Endodermal cell (in vitro differentiated cells): ENCODE measurements at places on chromosomes 7 and 10. TPM values are rescaled to one million over a fixed set of nuclear protein-coding genes. Genes with fewer than 3 reads are reported as not detected.
A peak's percentile ranks its signal among the peaks of the same experiment; 100 is the strongest.

DNA sequence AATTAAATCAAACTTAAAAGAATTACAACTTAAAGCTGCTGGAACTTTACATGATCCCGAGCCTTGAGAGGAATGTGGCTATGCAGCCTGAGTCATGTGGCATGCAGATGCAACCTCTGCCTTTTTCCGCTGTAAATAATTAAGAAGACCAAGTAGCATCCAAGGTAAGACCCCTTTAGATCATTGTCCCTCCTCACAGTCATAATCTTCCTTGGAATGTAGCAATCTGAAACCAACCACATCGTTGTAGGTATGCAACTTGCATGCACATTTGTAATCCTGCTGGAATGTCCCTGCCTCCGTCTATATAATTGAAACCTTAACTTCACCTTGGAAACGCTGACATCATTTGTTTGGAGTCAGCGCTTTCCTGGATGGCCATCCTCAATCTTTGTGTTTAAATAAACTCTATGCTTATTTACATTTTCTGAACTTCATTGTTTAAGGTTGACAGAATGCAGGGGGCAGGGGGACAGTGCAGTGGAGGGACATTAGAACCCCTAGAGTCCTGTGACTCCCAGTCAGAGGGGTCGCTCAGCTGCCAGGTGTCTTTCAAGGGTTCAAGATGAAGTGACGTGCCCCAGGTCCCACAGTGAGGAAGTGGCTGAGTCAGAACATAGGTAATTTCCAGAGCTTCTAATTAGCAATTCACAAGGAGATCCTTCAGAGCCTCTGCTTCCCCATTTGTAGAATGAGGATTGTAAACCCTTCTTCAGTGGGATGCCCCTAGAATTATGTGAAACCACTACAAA, 110.7 kb downstream of the RALA start:
- H3K27ac ChIP-seq, result peak overlapping the region; percentile 58
- no peaks in the 10 kb centered on the region for H3K36me3 ChIP-seq
- peak; percentile 75 for DNase-seq
- H3K27me3 ChIP-seq, result peaks cover 15% of the 10 kb centered on the region
- peak overlapping the region; percentile 82 for H3K4me3 ChIP-seq
- H3K4me1 ChIP-seq, result peaks cover 6% of the 10 kb centered on the region

DNA sequence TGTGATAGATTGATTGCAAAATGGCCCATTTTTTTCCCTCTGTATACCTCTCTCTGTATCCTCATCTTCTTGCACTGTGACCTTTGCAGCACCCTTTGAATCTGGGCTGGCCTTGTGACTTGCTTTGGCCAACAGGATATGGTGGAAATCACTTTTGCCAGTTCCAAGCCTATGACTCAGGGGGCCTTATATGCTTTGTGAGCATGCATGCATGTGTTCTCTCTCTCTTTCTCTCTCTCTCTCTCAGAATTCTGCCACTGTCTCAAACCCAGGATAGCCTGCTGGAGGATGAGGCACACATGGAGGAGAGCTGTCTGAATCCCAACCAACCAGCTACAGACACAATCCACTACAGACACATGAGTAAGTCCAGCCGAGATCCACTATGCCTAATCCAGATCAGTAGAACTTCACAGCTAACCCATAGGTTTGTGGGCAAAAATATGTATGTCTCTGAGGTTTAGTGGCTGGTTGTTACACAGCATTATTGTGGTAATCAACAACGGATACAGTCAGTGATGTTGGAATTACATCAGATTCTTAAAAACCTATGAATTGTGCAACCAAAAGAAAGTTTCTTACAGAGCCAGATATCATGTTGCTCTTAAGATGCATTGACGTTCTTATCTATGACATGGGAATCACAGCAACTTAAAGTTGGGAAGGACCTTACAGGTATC, 41.8 kb upstream of the ABCB4 start:
- no peak overlapping the region for H3K4me3 ChIP-seq
- H3K27me3 ChIP-seq, result no peaks in the 10 kb centered on the region
- no peaks in the 10 kb centered on the region for H3K4me1 ChIP-seq
- no peaks in the 10 kb centered on the region for H3K36me3 ChIP-seq
- no peak overlapping the region for H3K27ac ChIP-seq

The NUTM2E gene
- 0.35 and 0.63 TPM in 2 replicates for total RNA-seq

- no peak overlapping the region for H3K4me3 ChIP-seq
- H3K27me3 ChIP-seq, result no peaks in the 10 kb centered on the region
- no peaks in the 10 kb centered on the region for H3K4me1 ChIP-seq
- no peak for DNase-seq
Observed at GRCh38 chr7:52482076-52482475, 553.4 kb upstream of the POM121L12 start.

DNA sequence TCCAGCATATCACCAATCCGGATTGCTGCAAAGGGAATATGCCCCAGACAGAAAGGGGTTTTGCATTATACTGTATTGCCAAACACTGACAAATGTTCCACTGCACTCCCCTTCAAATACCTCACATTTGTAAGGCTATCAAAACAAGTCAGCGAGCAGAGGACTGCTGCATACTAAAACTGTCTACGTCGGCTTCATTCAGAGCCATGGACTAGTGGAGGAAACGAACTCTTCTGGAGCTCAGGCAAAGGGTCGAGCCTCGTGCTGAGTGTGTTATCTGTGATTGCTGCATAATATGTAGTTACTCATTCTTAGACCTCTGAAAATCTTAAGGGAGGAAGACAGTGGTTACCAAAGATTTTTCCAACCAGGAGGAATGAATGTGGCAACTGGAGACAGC, 200.2 kb downstream of the DYNC1I1 start:
- no peak for DNase-seq
- H3K4me1 ChIP-seq, result no peaks in the 10 kb centered on the region
- no peaks in the 10 kb centered on the region for H3K27me3 ChIP-seq

The PPP1R3C gene
- total RNA-seq, result 0.88 to 124 TPM (median 0.91 TPM) in 3 replicates

The PHYHIPL gene
- total RNA-seq, result 0.32 and 0.68 TPM in 2 replicates

DNA sequence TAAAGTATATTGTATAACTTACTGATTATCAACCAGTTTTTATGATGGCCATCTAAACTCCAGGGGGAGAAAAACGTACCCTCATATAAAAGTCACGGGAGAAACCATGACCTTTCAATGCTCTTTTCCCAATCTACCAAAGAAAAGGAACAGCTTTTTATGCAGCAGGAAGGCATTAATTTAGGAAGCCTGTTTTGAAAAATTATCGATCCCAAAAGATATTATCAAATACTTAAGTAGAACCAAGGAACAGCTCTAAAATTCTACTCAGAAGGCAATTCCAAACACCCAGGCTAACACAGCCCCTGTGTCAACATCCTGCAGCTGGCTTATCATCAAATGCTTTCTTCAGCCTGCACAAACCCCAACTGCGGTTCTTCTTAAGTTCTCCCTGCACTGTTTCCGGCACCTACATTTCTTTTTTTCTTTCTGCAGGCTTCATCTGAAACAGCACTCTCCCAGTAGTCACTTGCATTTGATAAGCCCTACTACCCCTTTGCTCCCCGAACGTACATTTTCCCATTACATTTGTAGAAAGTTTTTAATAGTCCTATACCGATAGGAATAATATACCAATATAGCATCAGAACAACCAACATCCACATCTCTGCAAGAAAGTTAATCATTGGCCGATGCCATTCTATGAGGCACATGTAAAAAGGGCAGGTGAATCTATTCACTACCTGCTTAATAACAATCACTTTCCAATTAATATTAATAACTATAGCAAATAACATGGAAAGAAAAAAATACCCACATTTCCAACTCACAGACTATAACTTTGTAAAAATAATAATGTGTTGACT, 47.9 kb downstream of the PIP4K2A start:
- no peak overlapping the region for H3K4me3 ChIP-seq
- no peaks in the 10 kb centered on the region for H3K36me3 ChIP-seq
- H3K27ac ChIP-seq, result no peak overlapping the region
- DNase-seq, result no peak
- no peaks in the 10 kb centered on the region for H3K4me1 ChIP-seq
